A549 treated with CpdA at 1 μM for 4 hours (cell line): ENCODE measurements at places on chromosomes 11 and 22. TPM values are rescaled to one million over a fixed set of nuclear protein-coding genes. Genes with fewer than 3 reads are reported as not detected.

Gene MMP12
- 0.02 to 0.09 TPM in 2 of 5 replicates, not detected in the others for total RNA-seq

Gene OR2AG2
- 0.01 to 0.13 TPM in 2 of 5 replicates, not detected in the others for total RNA-seq

Gene CCDC87
- total RNA-seq = 0.51 to 0.89 TPM (median 0.69 TPM) in 5 replicates

Gene RFPL2
- 0.09 to 0.30 TPM (median 0.20 TPM) in 5 replicates for total RNA-seq

Gene DSCAML1
- 0.13 to 0.37 TPM (median 0.29 TPM) in 5 replicates for total RNA-seq

Gene FUT4
- 2.1 to 3.0 TPM (median 2.5 TPM) in 5 replicates for total RNA-seq

Gene C1QTNF5
- not detected in 5 replicates for total RNA-seq

Gene SLC6A5
- total RNA-seq = not detected in 5 replicates

Gene PKP3
- 31.0 to 40.9 TPM (median 35.4 TPM) in 5 replicates for total RNA-seq

Gene SLC17A6
- not detected in 5 replicates for total RNA-seq

Gene BIRC2
- total RNA-seq = 30.2 to 43.3 TPM (median 31.2 TPM) in 5 replicates
